Activated T-cell treated with anti-CD3 and anti-CD28 coated beads for 24 hours (primary cell): ENCODE measurements at places on chromosomes 3 and 15.

DNA sequence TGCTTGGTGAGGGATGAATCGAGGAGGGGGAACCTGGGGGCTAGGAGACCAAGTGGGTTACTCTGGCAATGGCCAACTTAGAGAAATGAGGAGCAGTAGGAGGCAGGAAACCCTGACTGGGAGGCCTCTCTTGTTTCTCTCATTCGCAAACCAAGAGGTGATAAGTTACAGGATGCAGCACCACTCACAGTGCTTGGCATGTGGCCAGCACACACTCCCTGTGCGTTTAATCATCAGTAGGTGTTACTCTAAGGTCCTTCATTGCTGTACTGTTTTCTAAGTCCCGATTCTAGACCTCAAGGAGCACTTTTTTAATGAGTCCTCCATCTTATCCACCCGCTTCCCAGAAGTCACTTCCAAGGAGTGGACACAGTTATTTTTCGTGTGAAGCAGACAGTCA, 314.1 kb upstream of the TRIM42 start:
- DNase-seq, result no peak

- no peak for DNase-seq
Observed at GRCh38 chr3:140086642-140087041, 151.7 kb downstream of the CLSTN2 start.

DNA sequence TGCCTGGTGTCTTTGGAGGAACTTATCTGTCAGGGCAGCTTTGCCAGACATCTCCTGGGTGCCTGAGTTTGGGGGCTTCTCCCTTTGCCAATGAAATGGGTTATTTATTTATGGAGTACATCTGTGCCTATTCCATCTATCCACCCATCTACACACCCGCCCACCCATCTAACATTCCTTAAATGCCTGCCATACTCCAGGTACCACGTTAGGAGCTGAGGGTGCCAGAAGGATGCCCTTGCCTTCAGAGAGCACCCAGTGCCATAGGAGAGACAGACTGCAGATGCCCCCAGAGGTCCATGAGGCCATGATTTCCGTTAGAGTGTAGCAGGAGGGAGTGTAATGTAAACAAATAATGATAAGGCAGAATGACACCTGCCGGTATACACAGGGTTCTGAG, 21.8 kb upstream of the KIF23 start:
- no peak for DNase-seq

DNA sequence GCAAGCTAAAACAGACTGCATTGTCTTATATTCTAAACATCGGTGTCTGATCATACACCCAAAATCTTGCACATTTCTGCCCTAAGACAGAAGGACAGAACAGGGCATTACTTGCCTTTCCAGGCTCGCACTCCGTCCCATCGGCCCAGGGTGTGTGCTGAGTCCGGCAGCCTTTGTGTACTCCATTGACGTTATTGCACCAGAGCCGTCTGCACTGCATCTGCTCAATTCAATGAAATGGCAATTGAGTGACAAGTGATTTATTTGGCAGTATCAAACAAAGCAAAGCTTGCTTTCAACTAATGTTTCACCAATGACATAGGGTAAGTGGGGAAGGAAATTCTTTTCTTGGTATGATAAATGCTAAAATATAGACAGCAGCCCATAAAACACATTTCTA, 40.0 kb downstream of the ADAMTS9 start:
- no peak for DNase-seq
